ENCODE measurements at places on chromosomes 3 and 15. TPM values are rescaled to one million over a fixed set of nuclear protein-coding genes. Genes with fewer than 3 reads are reported as not detected.

Gene PYGO1
- 5.9 TPM for total RNA-seq

Gene TRPC1
- 8.2 TPM for total RNA-seq

Gene AADACL2
- not detected for total RNA-seq

Gene SAMMSON
- total RNA-seq = not detected

Gene LRRC49
- 9.8 TPM for total RNA-seq

Gene SLC6A1
- not detected for total RNA-seq

Gene MYRIP
- not detected for total RNA-seq

Gene EIF3J
- 28.6 TPM for total RNA-seq

Gene ARPP21
- not detected for total RNA-seq

Gene KLF15
- 3.3 TPM for total RNA-seq

Gene TRH
- not detected for total RNA-seq

Gene TIGIT
- not detected for total RNA-seq

Gene CCDC33
- total RNA-seq = under 0.01 TPM

Gene CNTN4
- total RNA-seq = not detected

Gene ZIC1
- not detected for total RNA-seq

Gene ACAD9
- total RNA-seq = 34.3 TPM

Gene CLDN16
- total RNA-seq = not detected

Gene ATP13A4
- 0.15 TPM for total RNA-seq

Gene MASP1
- total RNA-seq = 1.8 TPM

Gene MYLK
- 149 TPM for total RNA-seq

Gene PDHB
- 178 TPM for total RNA-seq

Gene SCG5
- total RNA-seq = 16.3 TPM

Gene CPB1
- 0.15 TPM for total RNA-seq

Gene TRPM1
- not detected for total RNA-seq

Gene AMIGO3
- total RNA-seq = 0.50 TPM

Measured in bronchus fibroblast of lung (primary cell).